Cortex of kidney (tissue), 1 donor: ENCODE measurements at places on chromosomes 7 and 10.

GRCh38 chr10:86498598-86498997 is 23.0 kb downstream of the WAPL start:
- DNase-seq: no peak

GRCh38 chr7:1421946-1422345 is 37.3 kb downstream of the MICALL2 start:
- DNase-seq: no peak

- DNase-seq: no peak
Observed at GRCh38 chr10:73873838-73874215, 528 bp downstream of the CAMK2G start.

DNA sequence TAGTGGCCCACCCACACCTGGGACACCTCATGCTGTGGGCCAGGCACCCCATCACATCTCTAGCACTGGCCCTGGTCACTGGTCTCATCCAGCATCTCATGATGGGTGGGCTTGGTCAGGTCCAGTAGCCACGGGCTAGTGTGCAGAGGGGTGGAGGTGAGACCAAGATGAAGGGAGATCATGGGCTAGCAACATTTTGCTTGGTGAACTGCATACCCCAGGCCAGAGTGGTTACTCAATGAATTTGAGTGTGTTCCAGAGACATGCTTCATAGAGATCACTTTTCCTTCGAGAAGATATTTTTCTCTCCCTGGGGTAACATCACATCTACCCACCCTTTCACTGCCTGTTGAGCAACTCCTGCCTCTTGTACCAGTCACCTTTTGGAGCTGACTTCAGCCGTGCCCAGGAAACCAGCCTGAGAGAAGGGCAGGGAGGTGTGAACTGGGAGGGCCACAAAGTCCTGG is 44.2 kb downstream of the MINDY4 start:
- no peak for DNase-seq

DNA sequence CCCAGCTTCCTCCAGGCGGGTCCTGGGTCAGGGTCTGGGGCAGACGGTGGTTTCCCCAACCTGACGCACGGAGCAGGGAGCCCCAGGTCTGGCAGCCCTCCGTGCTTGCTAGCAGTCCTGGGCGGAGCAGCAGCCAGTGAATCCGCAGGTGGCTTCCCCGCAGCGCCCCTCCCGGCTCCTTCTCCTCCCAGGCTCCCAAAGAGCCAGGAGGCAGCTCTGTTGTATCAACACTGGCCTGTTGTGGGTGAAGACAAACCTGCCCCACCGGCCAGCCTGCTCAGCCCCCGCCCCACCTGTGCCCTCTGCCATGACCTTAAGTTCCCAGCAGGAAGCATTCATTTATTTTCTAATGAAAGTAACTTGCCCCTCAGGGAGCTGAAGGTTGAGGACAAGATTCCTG is 24.0 kb upstream of the TMEM213 start:
- no peak for DNase-seq

DNA sequence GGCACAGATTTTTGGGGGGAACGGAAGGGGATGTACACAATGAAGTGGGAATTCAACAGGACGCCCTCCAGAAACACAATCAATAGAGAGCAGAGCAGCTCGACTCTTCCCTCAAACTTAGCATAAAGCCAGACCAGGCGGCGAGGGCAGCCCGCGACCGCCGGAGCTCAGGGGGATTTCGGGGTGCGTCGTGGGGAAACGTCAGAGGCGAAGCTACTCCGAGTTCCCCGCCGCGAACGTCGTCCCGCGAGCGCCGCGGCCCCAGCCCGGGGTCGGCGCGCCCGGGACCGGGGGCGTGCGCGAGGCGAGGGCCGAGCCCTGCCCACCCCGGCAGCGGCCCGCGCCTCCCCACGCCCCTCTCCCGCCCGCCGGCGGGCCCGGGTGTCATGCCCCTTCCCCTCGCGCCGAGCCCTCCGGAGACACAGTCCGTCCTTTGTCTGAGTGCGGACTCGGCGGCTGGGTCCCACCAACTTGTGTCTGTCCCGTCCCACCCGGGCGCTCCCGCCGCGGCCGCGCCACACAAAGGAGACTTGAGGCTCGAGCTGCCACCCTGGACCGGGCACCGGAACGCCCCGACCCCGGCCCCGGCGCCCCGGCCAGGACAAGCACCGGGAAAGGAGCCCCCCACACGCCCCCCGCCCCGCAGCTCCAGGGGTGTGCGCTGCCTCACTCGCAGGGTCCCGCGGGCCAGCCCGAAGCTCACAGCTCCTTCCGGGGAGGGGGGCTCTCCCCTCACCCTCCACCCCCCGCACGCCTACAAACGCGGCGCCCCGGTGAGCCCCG is 634 bp downstream of the EZH2 start:
- no peak for DNase-seq

- no peak for DNase-seq
Observed at GRCh38 chr10:17512341-17513001, 58.1 kb upstream of the ST8SIA6 start.

- DNase-seq: no peak
Observed at GRCh38 chr7:88928276-88928675, 132.7 kb upstream of the TEX47 start.

GRCh38 chr7:36999626-37000485 is 275.6 kb upstream of the AOAH start:
- no peak for DNase-seq

GRCh38 chr10:61068471-61068870 is 124.5 kb upstream of the RHOBTB1 start:
- no peak for DNase-seq

DNA sequence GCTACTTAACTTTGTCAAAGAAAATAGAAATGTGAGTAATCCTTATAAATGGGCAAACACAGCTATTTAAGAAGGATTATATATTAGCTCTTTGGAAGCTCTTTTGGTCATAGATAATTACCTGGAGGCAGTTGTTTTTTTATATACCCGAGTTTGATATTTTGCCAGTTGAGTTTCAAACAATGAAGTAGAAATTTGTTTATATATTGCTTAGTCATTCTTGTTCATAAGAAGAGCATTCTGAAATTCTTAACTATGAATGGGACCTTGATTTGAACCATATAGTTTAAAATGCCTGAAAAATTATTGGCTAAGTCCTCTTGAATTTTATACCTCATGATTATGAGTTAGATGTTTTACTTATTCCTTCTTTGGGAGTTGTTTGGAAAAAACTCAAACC is 36.4 kb downstream of the MINPP1 start:
- no peak for DNase-seq

- DNase-seq: no peak
Observed at GRCh38 chr10:116226766-116227165, 46.2 kb downstream of the GFRA1 start.

- no peak for DNase-seq
Observed at GRCh38 chr7:39534599-39534998, 31.6 kb upstream of the YAE1 start.

- DNase-seq: no peak
Observed at GRCh38 chr7:146129296-146129695, 12.7 kb downstream of the CNTNAP2 start.

DNA sequence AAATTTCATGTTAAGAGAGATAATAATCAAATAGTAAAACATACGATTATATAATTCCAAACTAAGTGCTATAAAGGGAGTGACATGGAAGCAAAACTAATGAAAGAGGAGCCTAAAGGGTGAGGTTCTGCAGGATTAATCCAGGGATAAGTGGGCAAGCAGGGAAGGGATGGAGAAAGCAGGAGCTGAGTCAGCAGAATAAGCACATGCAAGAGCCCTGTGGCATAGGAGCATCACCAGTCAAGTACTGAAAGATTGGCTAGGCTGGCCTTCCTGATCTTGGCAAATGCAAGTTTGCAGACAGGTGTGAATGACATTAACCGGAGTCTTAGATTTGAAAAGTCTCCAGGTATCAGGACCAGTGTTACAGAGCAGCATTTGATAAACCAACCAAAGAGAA is 336.4 kb downstream of the ELMO1 start:
- DNase-seq: no peak

GRCh38 chr7:79165225-79165624 is 288.2 kb downstream of the MAGI2 start:
- no peak for DNase-seq

GRCh38 chr7:106572394-106573124 is 88.4 kb downstream of the CCDC71L start:
- no peak for DNase-seq
